ENCODE measurements at places on chromosomes 5 and 9.

- no peak for DNase-seq
Observed at GRCh38 chr5:72857396-72857795, 40.9 kb downstream of the TNPO1 start.

GRCh38 chr5:174503461-174504265, 220.7 kb upstream of the MSX2 start:
- no peak for DNase-seq

DNA sequence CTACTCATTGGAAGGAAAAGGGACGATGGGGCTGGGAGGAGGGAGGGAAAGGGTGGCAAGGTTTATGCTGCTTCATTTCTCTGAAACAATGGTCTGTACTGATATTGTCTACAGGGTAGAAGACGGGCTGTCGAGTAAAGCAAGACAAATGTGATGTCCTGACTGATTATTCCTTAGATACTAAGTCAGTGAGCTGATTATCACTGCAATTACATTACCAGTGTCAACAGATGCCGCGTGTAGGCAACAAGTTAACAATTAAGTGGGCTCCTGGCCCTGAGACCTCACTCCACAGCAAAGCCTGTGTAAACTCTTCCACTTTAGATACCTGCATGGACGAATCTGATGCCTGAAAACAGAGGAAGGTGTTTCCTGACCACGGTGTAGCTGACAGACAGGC, 602.8 kb downstream of the IRX1 start:
- DNase-seq, result no peak

- no peak for DNase-seq
Observed at GRCh38 chr5:180180421-180180820, 28.6 kb downstream of the RASGEF1C start.

GRCh38 chr5:119541716-119542115, 87.6 kb upstream of the FAM170A start:
- DNase-seq, result no peak

DNA sequence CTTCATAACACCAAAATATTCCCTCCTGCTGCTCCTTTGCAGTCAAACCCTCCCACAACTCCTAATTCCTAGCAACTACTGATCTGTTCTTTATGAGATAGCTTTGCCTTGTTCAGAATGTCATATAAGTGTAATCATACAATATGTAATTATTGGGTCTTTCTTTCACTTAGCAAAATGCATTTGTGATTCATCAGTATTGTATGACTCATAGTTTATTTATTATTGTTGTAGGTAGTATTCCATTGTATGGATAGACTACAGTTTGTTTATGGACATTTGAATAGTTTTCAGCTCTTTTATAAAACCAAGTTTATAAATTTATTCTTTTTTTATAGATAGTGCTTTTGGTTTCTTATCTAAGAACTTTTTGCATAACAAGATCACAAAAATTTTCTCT, 468.2 kb upstream of the KIF2A start:
- no peak for DNase-seq

- no peak for DNase-seq
Observed at GRCh38 chr9:96430377-96430776, 12.2 kb upstream of the ZNF367 start.

DNA sequence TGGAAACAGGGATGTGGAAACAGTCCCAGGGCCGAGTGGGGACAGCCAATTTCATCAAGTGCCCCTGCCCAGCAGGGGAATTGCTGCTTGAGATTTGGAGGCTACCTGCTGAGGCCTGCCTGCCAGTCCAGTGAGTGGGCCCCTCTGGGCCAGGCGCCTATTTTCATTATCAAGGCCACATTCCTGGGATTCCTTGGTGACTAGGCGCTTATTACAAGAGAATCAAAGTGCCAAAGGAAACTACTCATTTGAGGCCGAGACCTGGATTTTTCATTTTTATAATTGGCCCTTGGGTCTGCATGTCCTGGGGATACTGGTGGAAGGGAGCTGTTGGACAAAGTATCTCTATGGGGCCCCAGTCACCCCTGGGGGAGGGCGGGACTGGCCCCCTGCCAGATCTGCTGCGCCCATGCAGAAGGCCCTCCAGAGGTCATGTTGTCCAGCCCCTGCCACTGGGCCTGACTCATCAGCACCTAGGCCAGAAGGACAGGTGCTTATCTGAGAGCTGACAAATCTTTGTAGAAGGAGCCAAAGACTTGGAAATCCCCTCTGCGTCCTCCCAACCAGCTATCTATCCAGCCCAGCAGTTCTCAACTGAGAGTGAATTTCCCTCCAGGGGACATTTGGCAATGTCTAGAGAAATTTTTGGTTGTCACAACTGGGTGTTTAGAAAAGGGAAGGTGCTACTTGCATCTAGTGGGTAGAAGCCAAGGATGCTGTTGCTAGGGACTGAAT, 45.6 kb downstream of the FOXI1 start:
- no peak for DNase-seq

DNA sequence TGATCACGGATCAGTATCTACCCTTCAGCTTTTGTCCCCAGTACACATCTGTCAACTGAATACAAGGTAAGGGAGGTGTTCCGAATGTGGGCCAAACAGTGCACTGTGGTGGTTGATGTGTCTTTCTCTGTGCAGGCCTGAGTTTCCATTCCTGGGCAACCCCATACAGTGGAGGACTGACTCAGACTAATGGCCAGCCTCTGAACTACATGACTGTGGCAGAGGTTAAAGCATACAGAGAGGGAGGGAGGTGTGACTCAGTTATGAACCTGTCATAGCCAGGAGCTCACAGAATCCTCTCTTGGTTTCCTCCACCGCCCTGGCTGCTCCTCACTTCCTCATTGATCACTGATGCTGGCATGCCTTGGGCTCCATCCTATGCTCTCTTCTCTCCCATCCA, 136.4 kb upstream of the TAS2R1 start:
- DNase-seq, result no peak

DNA sequence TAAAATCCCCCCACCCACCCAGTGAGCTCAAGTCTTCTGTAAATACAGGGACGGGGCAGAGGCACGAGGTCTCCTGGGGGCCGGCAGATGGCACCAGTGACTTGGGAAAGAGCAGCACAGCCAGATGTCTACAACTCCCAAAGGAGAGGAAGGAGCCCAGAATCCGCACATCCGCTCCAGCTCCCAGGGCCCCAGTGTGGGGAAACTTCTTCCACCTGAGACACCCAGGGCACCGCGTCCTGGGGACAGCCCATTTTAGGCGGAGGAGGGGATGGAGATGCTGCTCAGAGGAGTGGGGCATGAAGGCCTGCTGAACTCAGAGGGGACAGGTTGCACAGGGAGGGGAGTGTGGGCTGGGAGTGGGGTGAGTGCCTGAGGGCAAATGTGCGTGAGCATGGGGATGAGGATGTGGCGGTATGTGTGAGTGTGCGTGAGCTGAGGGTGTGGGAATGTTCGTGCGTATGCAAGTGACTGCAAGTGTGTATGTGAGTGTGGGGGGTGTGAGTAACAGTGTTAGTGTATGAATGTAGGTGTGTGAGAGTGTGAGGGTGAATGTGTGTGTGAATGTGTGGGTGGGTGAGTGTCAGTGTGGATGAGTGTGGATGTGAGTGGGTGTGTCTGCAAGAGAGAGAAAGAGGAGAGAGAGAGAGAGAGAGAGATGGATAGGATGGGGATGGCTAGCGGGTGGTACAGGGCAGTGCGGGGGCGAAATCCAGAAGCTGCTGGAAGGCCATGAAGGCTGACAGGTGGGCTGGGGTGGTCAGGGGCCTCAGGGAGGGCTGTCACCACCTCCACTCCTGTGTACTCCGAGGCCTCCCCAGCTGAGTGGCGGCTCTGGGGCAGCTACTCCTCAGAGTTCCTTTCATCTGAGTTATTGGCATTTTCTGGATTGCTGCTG, 63.5 kb downstream of the DUSP1 start:
- no peak for DNase-seq

GRCh38 chr5:10250806-10251276, 761 bp downstream of the CCT5 start:
- DNase-seq, result peak; percentile 20

GRCh38 chr9:20361656-20362570, 260.4 kb downstream of the MLLT3 start:
- no peak for DNase-seq

DNA sequence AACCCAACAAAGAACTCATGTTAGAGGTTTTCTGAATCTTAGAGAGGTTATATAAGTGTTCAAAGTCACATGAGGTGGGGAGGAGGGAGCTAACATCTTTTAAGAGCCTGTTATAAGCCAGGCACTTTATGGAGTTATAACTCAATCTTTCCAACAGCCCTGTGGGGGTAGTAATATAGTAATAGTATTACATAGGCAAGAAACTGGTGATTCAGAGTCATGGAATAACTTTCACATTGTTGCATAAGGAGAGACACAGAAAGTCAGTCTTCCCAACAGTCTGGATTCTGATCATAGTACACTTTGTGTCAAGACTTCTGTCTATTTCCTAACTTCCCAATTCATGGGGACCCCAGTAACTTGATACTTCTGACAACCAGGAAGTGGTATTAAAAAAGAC, 89.2 kb downstream of the ACER2 start:
- DNase-seq, result no peak

DNA sequence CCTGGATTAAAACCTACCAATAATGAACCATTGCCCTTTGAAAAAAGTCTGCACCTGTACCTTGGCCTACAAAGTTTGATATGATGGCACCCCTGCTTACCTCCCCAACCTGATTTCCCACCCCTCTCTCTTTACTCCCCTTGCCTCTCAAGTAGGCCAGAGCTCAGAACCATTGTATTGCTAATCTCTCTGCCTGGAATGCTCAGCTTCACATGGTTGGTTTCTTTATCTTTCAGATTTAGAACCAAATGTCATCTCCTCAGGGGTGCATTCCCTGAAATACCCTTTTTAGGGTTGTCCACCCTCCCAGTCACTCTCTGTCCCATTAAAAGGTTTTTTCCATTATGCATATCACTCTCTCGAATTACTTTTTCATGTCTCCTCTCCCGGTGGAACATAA, 116.6 kb upstream of the VCAN start:
- DNase-seq, result no peak

GRCh38 chr5:33235824-33236223, 204.9 kb upstream of the TARS1 start:
- no peak for DNase-seq

- no peak for DNase-seq
Observed at GRCh38 chr9:86577420-86578333, 223.5 kb upstream of the TUT7 start.

GRCh38 chr5:79567926-79568549, 44.2 kb upstream of the TENT2 start:
- no peak for DNase-seq

DNA sequence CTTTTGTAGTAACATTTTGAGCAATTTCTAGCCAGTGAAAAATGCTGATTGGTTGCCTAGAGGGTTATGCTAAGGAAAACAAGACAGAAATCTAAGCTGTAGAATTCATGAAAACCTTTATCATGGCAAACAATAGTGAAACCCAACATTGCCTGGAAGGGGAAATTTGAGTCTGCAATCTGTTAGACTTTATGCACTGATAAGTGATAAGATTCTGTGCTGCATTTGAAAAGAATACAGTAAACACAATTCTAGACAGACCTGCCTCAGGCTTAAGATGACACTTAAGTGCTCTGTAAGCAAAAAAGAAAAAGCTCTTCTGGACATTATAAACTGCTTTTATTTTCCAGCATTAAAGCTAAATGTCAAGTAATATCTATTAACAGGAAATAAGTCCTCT, 519.3 kb downstream of the ISL1 start:
- DNase-seq, result no peak

- no peak for DNase-seq
Observed at GRCh38 chr5:180611140-180611850, 20.0 kb upstream of the SCGB3A1 start.

- DNase-seq, result no peak
Observed at GRCh38 chr5:94932259-94932658, 313.8 kb downstream of the SLF1 start.

DNA sequence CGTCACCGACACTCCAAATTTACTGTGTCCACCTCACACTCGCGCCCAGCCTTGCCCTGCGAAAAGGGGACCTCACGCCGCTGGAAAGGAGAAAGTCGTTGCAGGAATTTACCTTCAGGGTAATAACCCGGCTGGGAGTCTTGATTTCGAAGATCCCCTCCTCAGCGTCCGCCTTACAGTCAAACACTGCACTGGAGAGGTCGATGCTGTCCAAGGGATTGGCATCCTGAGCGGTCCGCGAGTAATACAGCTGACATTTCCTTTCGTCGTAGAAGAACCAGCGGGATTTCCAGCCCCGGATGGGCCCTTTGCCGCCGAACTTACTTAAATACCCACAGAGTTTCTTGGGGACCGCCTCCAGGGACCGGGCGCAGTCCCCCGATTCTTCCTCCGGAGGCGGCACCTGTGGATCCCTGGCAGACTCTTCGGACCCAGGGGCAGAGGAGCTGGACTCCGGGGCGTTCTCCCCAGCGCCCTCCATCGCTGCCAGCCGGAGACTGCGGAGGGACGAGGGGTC, 330 bp downstream of the TBC1D2 start:
- DNase-seq, result no peak

GRCh38 chr9:621201-621855, 220.2 kb upstream of the DMRT1 start:
- DNase-seq, result no peak

DNA sequence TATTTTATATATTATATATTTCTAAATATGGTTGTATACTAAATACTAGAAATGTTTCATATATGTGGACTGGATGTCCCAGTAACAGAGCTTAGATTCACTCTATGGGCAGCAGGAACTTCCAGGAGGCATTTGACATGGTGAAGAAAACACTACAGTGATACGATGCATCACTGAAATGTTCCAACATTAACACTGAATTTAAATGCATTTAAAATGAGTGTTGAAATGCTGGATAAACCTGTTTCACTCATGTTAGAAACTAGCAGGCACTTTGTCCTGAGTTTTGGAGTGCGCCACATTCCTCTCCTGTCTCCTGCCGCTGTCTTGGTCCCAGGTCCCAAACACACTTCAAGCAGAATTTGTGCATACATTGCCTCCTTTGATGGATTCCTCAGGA, 237.8 kb upstream of the NFIL3 start:
- no peak for DNase-seq

DNA sequence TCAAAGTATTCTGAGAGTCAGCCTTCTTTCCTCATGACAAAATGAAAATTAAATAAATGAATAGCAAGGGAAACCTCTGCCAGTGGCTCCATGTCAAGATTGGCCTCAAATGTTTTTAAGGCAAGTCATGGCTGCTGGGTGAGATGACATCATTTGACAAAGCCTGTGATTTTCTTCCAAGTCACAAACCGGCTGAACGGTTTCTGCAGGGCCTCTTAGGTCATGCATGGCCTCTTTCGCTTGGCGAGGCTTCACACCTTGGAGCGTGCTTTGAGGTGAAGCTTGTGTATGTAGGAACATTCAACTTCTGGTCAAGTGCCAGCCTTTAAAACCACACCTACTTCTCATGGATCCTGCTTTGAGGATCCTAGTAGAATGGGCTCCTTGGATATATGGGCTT, 161.0 kb upstream of the ZNF618 start:
- DNase-seq, result no peak

- DNase-seq, result no peak
Observed at GRCh38 chr5:77129391-77129990, 42.4 kb upstream of the ZBED3 start.

DNA sequence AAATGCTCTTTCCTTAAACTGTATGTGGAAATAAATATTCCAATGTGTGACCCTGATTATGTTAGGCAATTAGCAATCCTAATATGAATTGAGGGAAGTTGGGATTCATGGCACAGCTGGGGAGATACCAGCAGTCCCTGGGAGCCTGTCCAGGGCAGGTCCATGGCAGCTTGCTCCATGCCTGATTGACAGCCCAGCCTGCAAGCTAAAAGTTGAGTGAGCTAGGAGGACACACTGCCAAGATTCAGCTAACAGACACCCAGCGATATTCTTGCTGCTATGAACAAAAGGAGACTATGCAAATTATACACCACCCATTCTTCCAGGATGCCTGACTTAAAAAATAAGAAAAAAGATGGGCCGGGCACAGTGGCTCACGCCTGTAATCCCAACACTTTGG, 6.2 kb downstream of the TGFBI start:
- DNase-seq, result no peak

- no peak for DNase-seq
Observed at GRCh38 chr9:83264315-83264714, 201.4 kb upstream of the RASEF start.

All from stimulated activated naive CD4-positive, alpha-beta T cell treated with Interleukin-2 at 50 U/mL for 16 hours (primary cell).